Activated T-helper 2 cell treated with anti-CD3 and anti-CD28 coated beads, Interferon-gamma antibody, Interleukin-2, Interleukin-4, amounts not matched to agents 10 μg/mL and 5 μg/mL and 100 μg/mL, durations not matched to agents 14 hours and 24 hours and 36 hours (primary cell): ENCODE measurements at places on chromosomes 6 and 20. TPM values are rescaled to one million over a fixed set of nuclear protein-coding genes. Genes with fewer than 3 reads are reported as not detected.

GRCh38 chr6:120779441-120779840 lies 554.8 kb downstream of the TBC1D32 start:
- no peak for DNase-seq
- H3K4me3 ChIP-seq: no peak overlapping the region
- no peaks in the 10 kb centered on the region for H3K4me1 ChIP-seq
- no peaks in the 10 kb centered on the region for H3K36me3 ChIP-seq

- no peak for DNase-seq
- no peaks in the 10 kb centered on the region for H3K27me3 ChIP-seq
- H3K27ac ChIP-seq: no peak overlapping the region
- H3K4me1 ChIP-seq: no peaks in the 10 kb centered on the region
- H3K36me3 ChIP-seq: no peaks in the 10 kb centered on the region
These were observed 669.5 kb downstream of the MAFB start for GRCh38 chr20:40019510-40019909.

DNA sequence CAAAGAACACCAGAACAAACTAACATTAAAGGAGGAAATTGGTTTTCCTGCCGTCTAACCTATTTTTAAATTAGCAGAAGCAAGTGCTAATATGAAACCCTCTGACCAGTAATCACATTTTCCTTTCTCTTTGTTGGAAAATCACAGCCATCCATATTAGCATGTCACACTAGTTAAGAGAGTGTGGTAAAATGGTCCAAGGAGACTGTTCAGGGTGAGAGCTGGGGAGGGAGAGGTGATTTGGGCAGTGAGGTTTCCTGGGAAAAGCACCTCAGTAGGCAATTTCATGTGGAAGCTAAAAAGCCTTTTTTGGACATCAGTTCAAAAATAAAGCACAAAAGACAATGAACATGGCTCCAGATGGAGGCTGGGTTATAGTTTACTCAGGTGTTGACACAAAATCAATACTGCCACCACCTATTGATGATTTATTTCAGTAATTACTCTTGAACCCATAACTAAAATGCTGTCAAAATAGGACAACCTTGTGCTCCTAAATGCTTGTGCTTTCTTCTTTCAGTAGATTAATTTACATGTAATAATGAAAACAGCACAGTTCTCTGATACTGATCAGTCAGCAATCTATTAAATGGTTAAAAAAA lies 333.2 kb downstream of the SAMD5 start:
- H3K27me3 ChIP-seq: no peaks in the 10 kb centered on the region
- no peaks in the 10 kb centered on the region for H3K4me1 ChIP-seq
- H3K36me3 ChIP-seq: no peaks in the 10 kb centered on the region
- H3K27ac ChIP-seq: no peak overlapping the region
- H3K4me3 ChIP-seq: no peak overlapping the region

The SEC23B gene
- total RNA-seq: 126 and 131 TPM in 2 replicates

The PGBD1 gene
- total RNA-seq: 3.4 and 3.8 TPM in 2 replicates

The ZFP57 gene
- total RNA-seq: 2.6 and 3.0 TPM in 2 replicates

The TCP1 gene
- total RNA-seq: 431 and 438 TPM in 2 replicates
